CD4-positive, alpha-beta T cell treated with Interleukin-12 subunit alpha and Interleukin-12 subunit beta, for 1 hour (primary cell): ENCODE measurements at places on chromosomes 6 and 20.

DNA sequence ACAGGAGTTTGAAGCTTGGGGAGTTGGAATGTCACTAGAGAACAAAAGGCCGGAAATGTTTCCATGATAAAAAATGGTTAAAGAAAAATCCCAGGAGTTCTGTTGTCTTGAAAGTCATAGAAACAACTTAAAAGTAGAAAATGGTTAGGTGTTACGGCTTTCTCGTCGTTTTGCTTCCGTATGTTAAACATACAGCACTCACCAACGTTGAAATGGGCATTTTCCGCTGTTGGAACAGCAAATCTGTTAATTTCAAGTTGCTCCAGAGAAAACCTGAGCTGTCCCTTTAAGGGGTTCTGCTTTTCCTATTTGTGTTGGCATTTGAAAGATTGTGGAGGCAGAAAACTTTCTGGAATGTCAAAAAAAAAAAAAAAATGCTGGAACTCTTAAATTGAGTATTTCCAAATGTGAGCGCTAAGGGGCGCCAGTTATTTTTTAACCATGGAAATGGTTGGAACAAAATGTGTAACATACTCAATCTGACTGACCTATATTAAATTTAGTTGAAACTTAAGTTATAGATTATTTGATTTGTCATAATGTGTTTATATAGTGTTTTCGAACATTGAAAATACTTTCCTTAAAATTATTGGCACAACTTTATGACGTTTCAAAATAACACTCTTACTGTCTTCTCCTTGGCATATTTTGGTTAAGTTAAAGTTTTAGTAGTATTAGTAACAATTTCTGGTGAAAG, 2.2 kb downstream of the QKI start:
- DNase-seq, result peak; percentile 54

GRCh38 chr6:92125681-92126080, 1293.7 kb downstream of the EPHA7 start:
- no peak for DNase-seq

DNA sequence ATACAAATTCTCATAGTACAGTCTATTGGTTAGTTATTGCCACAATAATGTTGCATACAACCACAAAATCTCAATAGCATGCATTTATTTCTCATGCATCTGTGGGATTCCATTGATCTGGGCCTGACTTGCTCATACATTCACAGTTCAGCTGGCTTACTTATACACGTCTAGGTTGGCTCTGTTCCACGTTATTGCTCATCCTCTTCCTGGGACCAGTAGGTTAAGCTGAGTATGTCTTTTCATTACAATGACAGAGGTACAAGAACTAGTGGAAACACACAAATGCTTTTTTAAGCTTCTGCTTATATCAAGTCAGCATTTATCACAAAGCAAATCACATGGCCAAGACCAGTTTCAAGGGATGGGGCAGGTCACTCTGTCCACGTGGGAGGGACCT, 485.3 kb upstream of the BTBD3 start:
- DNase-seq, result no peak

- no peak for DNase-seq
Measured at GRCh38 chr20:1322511-1323245, 6.3 kb downstream of the SDCBP2 start.

DNA sequence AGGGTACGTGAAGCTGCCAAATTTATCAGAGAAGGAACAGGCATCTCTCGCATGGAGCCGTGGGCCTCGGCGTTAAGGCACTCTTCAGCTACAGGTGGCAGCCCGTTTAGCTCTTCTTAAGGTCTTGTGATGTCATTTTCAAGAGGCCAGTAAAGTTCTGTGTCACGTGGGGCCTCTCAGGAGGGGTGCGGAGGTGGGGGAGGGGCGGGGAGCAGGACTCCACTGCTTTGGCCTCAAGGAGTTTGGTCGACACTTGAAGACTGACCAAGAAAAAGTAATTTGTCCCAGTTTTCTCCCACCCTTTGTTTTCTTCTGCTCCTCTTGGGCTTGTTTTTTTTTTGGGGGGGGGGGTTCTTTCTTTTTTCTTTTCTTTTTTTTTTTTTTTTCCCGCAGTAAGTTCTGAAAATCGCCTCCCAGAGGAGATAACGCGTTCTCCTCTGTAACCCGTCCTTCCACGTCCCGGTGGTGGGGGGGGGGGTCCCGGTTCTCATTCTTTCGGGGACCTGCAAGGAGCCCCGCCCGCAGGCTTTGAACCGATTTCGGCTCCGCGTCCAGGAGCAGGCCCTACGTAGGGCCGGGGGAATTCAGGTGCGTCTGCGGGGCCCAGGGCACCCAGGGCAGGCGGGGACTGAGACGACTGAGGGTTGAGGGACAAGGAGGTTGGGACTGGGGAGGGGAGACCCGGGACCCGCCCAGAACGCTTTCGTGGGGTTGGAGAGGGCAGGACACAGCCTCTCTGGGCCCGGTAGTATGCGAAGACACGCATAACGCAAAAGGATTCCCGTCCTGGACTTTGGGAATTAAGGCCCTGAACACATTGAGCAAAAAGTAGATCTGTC, 26.0 kb downstream of the GPX6 start:
- DNase-seq, result peak; percentile 35

DNA sequence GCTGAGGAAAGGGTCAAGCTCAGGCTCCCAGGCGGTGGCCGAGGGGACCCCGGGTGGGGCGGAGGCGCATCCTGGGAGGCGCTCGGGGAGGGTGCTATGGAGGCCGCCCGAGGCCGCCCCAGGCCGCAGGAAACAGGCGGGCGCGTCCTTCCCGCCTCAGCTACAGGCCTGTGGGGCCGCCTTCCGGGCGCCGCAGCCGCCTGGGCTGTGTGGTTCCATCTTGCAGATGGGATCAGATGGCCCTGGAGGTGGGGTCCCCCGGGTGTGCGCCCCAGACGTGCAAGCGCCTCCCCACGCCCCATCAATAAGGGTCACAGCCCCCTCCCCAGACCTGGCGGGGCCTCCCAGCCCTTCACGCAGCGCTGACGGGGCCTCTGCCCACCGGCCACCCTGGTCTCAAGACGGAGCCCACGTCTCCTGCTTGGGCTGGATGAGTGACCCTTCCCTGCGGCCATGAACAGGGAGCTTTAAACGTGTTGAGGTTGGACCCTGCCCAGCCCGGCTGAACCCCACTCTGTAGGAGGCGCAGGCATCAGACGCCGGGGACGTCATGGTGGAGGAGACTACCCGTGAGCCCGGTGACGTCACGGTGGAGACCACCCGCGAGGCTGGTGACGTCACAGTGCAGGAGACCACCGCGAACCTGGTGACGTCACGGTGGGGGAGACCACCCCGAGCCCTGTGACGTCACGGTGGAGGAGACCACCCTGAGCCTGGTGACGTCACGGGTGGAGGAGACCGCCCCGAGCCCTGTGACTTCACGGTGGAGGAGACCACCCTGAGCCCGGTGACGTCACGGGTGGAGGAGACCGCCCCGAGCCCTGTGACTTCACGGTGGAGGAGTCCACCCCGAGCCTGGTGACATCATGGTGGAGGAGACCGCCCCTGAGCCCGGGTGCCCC, 267.0 kb downstream of the DLL1 start:
- peak; percentile 4 for DNase-seq

DNA sequence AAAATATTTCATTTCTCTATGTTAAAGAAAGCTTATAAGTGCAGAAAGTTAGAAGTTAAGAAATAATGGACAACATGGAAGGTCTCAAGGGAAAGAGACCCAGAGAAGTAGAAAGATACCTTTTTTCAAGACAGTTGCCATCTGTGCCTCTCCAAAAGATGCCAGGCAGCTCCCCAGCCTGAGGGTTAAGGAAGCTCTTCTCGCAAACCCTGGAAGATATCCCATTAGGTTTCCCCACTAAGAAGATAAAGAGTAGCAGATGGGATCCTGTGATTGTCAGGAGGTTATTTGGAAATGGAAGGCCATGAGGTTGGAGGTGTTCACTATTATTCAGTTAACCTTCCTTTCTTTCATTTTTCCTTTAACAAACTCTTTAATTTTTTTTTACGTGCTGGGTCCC, 110.1 kb upstream of the SIM1 start:
- no peak for DNase-seq

GRCh38 chr20:50292079-50292590, 101.5 kb downstream of the CEBPB start:
- no peak for DNase-seq

GRCh38 chr6:119966484-119966883, 616.9 kb upstream of the MAN1A1 start:
- DNase-seq, result no peak

- DNase-seq, result no peak
Measured at GRCh38 chr6:44262467-44263353, 2.6 kb downstream of the NFKBIE start.

DNA sequence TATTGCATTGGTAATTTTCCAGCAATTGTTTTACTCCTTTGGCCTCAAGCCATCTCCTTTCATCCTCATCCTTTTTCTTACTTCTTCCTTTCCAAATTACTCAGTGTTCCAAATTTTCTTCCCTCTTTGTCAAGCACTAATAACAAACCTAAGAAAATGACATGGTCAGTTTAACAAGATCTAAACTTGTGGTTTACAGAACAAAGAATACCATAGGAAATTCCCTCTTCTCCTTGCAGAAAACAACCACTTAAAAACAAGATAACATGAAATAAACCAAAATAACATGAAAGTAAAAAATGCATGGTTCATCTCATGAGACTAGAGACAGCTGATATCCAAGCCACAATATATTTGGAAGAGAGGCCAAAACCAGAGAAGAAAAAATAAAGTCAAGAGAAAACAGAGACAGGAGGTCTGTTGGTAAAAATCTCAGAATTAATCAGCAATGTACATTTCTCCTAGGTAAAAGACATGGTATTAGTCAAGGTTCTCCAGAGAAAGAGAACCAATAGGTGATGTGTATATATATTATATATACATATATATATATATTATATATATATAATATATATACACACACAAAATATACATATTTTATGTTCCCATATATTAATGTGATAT, 51.0 kb upstream of the SENP6 start:
- DNase-seq, result no peak

GRCh38 chr6:2162079-2162445, 83.3 kb downstream of the GMDS start:
- no peak for DNase-seq

- DNase-seq, result no peak
Measured at GRCh38 chr6:157432231-157432891, 51.4 kb downstream of the ZDHHC14 start.

DNA sequence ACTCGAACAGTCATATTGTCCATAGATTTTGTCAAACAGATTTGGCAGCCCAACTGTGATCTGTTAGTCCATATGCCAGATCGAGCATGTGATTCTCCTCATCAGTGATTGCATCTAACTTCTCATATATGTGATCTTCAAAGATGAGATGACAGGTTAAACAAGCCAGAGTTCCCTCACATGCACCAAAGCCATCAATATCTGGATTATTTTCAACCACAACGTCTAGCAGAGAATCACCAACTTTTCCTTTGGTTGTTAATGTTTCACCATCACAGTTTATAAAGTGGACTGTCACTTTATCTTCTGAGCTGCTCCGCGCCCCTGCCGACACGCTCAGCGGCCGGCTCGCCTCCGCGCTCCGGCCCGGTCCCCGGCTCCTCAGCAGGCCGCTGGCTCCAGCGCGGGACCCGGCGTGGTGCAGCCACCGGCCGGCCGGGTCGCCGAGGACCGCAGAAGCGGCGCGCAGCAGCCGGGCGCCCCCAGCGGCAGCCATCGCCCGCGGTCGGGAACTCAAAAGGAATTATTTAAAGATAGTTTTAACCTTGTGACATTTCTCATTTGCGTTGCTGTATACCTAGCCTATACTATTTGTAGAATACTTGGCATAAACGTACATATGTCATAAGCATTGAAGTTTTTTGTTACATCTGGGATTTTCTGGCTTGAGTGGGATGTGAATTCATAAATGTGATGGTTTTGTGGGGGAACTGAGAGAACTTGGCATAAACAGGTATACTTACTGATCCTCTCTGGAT, 40.1 kb upstream of the DYNLRB1 start:
- peak; percentile 24 for DNase-seq

- DNase-seq, result no peak
Measured at GRCh38 chr6:113184291-113184690, 672.9 kb upstream of the MARCKS start.

DNA sequence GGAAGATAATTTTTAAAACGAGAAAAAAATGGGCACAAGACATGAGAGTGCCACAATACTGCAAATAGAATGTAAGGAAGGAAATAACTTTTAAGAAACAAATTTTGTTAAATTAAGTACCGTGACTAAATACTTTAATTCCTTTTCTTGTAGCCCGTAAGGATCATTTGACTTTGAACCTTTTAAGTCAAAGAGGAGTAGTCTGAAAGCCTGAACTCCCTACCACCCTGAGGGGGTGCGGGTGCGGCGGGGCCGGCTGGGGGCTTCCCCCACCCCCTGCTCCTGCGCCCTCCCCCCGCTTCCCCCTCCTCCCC, 231 bp upstream of the PHACTR2 start:
- DNase-seq, result no peak

- no peak for DNase-seq
Measured at GRCh38 chr6:4262526-4262925, 127.2 kb upstream of the ECI2 start.

- DNase-seq, result no peak
Measured at GRCh38 chr6:37099442-37099841, 70.5 kb upstream of the PIM1 start.

- DNase-seq, result no peak
Measured at GRCh38 chr6:113691260-113691656, 165.9 kb upstream of the MARCKS start.

DNA sequence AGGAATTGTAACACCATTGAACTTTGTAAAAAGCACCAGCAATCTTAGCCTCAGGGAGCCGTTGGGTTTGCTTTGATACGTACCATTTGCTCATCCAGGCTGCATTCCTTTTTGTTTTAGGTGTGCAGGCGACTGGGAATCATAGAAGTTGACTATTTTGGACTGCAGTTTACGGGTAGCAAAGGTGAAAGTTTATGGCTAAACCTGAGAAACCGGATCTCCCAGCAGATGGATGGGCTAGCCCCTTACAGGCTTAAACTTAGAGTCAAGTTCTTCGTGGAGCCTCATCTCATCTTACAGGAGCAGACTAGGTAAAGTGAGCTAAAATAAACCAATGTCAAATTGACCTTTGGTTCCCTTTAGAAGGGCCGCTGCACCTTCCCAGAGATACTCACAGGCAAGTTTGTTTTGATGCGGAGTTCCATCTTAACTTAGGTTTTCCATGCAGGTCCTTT, 1.6 kb downstream of the MYLIP start:
- DNase-seq, result no peak

- DNase-seq, result no peak
Measured at GRCh38 chr6:151280859-151281258, 41.1 kb downstream of the AKAP12 start.

DNA sequence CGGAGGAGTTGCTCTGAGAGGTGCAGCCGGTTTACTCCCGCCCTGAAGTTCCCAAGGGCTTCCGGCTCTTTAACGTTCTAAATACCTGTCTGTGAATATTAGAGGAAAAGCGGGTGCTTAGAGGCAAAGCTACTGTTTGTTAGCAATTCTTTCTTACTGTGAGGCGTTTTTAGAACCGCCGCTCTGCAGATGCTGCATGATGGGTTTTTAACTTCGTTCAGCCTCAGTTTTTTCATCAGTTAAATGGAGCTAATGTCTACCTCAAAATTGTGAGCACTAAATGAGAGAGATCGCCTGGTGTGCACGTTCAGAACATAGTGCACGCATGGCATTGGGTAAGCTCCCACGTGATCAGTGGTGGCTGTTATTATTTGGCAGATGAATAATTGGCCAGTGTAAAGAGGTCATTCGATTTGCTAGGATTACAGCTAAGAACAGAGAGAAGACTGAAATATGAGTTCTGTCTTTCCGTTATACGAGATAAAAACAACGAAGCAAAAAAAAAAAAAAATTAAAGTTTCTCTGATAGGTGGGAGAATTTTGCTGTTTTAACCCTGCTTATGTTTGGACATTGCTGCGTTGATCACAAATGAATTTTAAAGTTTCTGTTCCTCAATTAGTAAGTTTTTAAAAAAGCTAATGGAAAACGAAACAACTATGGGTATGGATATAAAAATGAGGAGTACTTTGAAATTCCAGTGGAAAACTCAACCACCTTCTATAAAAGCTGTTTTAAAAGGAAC, 660 bp upstream of the TFB1M start:
- DNase-seq, result peak; percentile 75
